Naive thymus-derived CD8-positive, alpha-beta T cell (primary cell): ENCODE measurements at places on chromosomes 1 and 21. TPM values are rescaled to one million over a fixed set of nuclear protein-coding genes. Genes with fewer than 3 reads are reported as not detected.

DNA sequence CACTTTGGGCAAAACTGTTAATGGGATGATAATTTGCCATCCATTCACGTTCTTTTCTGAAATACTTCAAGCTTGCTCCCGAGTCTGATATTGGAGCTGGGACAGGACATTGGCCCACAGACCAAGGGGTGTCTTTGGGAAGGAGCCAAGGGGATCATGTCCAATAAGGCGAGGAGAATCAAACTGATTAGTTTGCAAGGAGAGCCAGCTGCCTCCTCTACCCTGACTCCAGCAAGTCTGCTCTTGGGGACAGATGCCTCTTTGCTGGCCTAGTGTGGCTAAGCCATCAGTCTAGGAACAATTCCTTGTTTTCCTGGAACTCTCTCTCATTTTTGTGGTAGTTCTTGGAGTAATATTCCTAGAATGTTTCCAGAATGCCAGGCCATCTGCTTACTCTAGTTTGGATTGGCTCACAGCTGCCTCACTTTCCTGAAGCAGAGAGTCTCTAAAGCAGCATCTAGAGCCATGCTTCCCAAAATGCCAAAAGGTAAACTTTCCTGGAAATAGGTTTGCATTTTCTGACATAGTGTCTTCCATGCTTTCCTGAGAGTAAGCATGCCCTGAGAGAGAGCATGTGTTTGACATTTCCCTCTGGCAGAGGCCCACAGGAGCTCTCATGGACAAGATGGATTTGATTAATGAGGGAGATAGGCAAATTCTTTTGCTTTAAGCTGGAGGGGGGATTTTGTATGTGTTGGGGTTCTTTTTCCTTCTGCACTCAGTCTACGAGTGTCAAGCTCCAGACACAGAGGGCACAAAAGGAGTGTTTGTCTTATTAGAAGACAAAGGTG, 145.6 kb downstream of the GDAP2 start:
- H3K27me3 ChIP-seq = peaks cover 8% of the 10 kb centered on the region
- no peak overlapping the region for H3K27ac ChIP-seq
- peaks cover 6% of the 10 kb centered on the region for H3K4me1 ChIP-seq
- H3K4me3 ChIP-seq = no peak overlapping the region

Gene COL6A2
- total RNA-seq = 91.5 TPM

GRCh38 chr1:204108312-204109141, 35.6 kb downstream of the SOX13 start:
- peaks cover 4% of the 10 kb centered on the region for H3K27me3 ChIP-seq
- no peaks in the 10 kb centered on the region for H3K36me3 ChIP-seq
- no peak for DNase-seq
- no peak overlapping the region for H3K4me3 ChIP-seq
- peaks cover 10% of the 10 kb centered on the region for H3K4me1 ChIP-seq

Gene SV2A
- 3.0 TPM for total RNA-seq

Gene PTGFR
- not detected for total RNA-seq

DNA sequence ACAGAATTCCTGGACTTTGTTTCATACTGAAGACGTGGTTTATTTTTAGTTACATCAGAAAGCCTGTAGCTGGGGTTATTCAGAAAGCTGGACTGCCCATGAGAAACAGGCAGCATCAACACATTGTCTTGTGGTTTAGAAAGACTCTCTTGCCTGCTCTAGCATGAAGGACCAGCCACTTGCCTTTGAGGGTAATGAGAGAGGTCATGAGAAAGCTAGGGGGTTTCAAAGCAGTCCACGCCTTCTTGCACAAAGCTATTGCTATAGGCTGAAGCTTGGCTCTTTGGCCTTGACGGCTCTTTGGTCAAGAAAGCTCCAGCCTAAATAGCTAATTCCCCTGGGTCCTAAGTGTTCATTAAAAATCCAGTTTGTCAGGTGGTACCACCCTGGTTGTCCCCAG, 208.1 kb downstream of the PRDM2 start:
- no peak for DNase-seq
- no peaks in the 10 kb centered on the region for H3K27me3 ChIP-seq
- no peak overlapping the region for H3K27ac ChIP-seq
- no peak overlapping the region for H3K4me3 ChIP-seq
- no peaks in the 10 kb centered on the region for H3K36me3 ChIP-seq

DNA sequence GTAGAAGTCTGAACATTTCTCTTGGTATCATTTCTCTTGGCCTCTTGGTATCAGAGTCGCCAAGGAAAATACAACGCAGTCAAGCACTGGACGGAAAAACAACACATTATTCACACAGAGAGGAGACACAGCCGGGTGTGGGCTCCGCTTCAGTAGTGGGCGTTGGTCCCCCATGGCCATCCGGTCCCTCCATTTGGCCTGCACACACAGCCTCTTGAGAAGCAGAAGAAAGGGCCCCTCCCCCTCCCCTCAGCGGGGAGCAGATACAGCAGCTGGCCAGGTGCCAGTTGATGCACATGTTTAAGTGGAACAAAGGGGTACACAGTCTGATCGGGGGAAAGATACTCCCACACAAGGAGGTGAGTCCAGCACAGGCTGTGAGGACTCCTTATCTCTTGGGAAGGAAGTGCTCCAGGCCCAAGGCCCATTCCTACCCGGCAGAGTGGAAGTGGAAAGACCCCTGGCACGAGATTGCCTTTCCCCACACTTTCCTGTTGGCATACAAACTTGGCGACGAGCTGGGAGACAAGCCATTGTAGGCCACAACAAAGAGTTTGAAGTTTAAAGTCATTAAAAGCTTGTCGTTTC, 311.3 kb downstream of the FAM72C start:
- no peak overlapping the region for H3K27ac ChIP-seq
- peaks cover 3% of the 10 kb centered on the region for H3K36me3 ChIP-seq
- H3K4me1 ChIP-seq = peaks cover 5% of the 10 kb centered on the region
- peaks cover 100% of the 10 kb centered on the region for H3K27me3 ChIP-seq
- DNase-seq = no peak
- no peak overlapping the region for H3K4me3 ChIP-seq

DNA sequence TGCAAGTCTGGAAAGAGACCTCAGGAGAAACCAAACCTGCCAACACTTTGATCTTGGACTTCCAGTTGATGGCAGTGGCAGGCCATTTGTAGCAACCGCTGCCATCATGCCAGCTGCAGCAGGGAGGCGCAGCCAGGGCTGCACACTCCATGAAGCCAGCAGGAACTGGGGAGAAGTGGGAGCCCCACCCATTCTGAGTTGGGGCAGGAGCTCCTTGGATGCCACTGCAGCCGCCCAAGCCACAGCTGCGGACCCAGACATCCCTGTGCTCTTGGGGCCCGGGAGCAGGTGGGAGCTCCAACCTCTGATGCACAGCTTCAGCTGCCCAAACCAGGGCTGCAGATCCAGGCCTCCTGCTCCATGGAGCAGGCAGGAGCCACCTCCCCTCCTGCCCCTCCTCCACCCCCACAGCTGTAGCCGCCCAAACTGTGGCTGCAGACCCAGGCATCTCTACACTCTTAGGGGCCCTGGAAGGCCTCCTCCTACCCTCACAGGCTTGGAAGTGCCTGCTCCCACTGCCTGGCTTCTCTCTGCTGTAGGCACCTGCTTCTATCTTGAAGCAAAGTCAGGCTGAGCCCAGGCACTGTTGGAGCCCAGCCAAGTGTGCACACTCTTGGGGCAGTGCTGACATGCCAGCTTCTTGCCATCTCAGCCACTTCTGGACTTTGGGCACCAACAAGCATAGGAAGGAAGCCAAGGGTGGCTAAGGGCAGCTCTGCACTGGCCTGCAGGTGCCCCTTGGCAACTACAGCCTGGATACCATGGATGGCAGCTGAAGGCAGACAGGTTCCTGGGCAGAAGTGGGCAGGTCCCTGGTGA, 20.0 kb upstream of the DISP1 start:
- H3K27ac ChIP-seq = no peak overlapping the region
- peaks cover 13% of the 10 kb centered on the region for H3K4me1 ChIP-seq
- DNase-seq = no peak
- H3K36me3 ChIP-seq = no peaks in the 10 kb centered on the region
- H3K4me3 ChIP-seq = no peak overlapping the region

- no peak overlapping the region for H3K4me3 ChIP-seq
- no peaks in the 10 kb centered on the region for H3K36me3 ChIP-seq
- H3K4me1 ChIP-seq = peaks cover 34% of the 10 kb centered on the region
Observed at GRCh38 chr1:67683316-67683715, 1.7 kb upstream of the GADD45A start.

DNA sequence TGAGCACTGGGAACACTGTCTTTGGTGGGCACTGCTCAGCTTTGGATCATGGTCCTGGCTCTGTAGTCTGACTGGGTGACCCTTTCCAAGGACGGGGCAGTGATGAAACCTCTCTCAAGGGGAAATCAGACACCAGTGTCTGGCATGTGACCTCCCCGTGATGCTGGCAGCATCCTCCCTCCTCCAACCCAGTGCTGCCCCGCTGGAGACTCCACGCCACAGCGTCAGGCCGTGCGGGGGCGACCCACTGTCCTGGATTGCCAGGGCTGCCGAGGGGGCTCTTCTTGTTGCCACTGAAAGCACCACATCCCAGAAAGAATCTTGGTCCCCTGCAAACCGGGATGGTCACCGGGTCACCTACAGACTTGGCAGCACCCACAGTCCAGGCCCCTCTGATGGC, 146.4 kb upstream of the ARHGEF16 start:
- no peak overlapping the region for H3K27ac ChIP-seq
- no peaks in the 10 kb centered on the region for H3K36me3 ChIP-seq
- no peaks in the 10 kb centered on the region for H3K4me1 ChIP-seq

- no peak overlapping the region for H3K27ac ChIP-seq
- H3K36me3 ChIP-seq = no peaks in the 10 kb centered on the region
- peaks cover 9% of the 10 kb centered on the region for H3K4me1 ChIP-seq
- H3K4me3 ChIP-seq = no peak overlapping the region
Observed at GRCh38 chr1:160952129-160952510, 2.5 kb downstream of the ITLN2 start.

- no peaks in the 10 kb centered on the region for H3K27me3 ChIP-seq
- no peak overlapping the region for H3K4me3 ChIP-seq
- no peak for DNase-seq
- peaks cover 2% of the 10 kb centered on the region for H3K4me1 ChIP-seq
- no peak overlapping the region for H3K27ac ChIP-seq
Observed at GRCh38 chr1:65021795-65022194, 55.4 kb upstream of the JAK1 start.

DNA sequence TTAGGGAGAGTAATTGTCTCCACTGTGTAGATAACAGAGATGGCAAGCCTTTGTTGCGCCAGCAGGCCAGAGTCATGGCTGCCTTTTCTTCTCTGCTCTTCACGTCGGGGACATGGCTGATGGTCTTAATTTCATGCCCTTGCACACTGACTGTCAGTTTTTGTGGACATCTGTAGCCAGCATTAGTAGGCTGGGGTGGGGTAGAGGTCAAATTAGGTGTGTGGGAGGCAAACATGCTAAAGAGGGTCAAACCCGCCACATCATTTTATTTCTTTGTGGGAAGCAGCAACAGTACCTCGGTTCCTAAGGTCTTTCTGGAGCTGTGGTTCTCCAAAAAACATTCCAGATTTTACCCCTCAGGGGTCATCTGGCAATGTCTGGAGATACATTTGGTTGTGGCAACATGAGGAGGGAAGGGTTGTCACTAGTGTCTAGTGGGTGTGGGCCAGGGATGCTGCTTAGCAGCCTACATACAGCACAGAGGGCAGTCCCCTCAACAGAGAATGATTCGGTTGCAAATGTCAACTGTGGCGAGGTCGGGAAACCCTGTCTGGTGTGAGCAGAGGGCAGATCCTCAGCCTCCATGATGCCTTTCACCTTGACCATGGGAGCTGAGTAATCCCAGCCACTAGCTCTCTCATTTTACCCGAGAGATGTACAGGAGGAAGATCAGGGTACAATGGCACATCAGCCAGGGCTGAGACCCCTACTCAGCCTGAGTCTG, 14.7 kb downstream of the RUNX1 start:
- H3K4me3 ChIP-seq = no peak overlapping the region
- peak overlapping the region; percentile 46 for H3K27ac ChIP-seq
- H3K4me1 ChIP-seq = peaks cover 48% of the 10 kb centered on the region
- H3K36me3 ChIP-seq = peaks cover 52% of the 10 kb centered on the region
- no peak for DNase-seq
- no peaks in the 10 kb centered on the region for H3K27me3 ChIP-seq

Gene CASQ2
- not detected for total RNA-seq

Gene ITPKB
- 177 TPM for total RNA-seq

DNA sequence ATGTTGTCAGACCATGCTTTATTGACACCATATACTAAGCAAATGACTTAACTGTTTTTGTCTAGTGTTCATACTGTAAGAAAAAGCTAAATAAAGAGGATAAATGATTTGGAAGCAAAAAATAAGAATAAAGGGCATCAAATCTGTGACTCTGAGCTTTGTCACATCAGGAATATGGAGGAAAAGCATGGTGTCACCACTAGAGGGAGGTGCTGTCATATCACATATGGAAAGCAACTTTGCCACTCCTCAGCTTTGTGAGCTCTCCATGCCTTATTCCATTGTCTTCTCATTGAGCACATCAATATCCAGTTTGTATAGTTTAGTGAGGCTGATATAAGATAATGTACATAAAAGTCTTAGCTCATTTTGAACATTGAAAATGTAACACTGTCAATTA, 20.8 kb upstream of the GBP1 start:
- peak; percentile 71 for DNase-seq
- no peaks in the 10 kb centered on the region for H3K4me1 ChIP-seq
- peaks cover 3% of the 10 kb centered on the region for H3K36me3 ChIP-seq
- no peak overlapping the region for H3K4me3 ChIP-seq
- no peaks in the 10 kb centered on the region for H3K27me3 ChIP-seq

Gene ADCY10
- total RNA-seq = 0.41 TPM

GRCh38 chr1:36951761-36952160, 82.6 kb downstream of the GRIK3 start:
- H3K27ac ChIP-seq = no peak overlapping the region
- H3K4me1 ChIP-seq = peaks cover under 1% of the 10 kb centered on the region
- H3K36me3 ChIP-seq = no peaks in the 10 kb centered on the region

DNA sequence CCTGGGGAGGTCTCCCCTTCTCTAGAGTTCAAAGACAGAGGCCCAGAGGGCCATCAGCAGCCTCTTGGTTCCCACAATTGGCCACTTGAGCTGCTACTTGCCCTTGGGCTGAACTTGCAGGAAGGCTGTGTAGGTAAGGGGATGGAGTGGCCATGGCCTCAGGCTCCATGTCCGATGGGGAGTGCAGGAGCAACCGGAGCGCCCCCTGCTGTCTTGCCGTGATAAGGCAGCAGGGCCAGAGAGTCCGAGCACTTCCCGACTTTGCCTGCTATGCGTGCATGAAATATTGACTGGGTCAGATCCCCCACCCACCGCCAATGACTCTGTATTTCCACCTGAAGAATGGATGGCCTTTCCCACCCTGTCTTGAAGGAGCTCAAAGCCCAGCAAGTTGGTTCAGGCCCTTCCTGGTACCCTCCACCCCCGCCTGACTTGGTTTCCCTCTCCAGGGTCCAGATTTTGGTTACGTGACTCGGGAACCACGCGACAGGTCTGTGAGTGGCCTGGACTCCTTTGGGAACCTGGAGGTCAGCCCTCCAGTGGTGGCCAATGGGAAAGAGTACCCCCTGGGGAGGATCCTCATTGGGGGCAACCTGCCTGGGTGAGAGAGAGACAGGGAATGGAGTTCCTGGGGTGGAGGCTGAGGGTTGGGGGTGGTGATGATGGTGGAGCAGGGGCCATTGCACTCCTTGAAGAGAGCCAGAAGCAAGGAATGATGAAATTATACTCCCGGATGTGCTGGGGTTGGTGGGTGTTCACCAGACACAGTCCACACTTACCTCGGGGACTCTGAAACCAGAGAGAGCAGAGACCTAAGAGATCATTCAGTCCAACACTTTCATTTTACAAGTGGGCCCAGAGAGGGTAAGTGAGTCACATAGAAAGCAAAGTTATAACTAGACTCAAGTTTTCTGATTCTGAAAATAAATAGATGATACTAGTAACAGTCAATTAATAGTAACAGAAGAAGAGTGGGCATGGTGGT, 25.6 kb downstream of the PADI3 start:
- no peak overlapping the region for H3K4me3 ChIP-seq
- no peak overlapping the region for H3K27ac ChIP-seq
- no peaks in the 10 kb centered on the region for H3K36me3 ChIP-seq
- no peaks in the 10 kb centered on the region for H3K4me1 ChIP-seq
- no peak for DNase-seq
- H3K27me3 ChIP-seq = peaks cover 24% of the 10 kb centered on the region

Gene RCSD1
- total RNA-seq = 156 TPM

Gene POTED
- total RNA-seq = not detected
